ENCODE measurements at places on chromosomes 4 and X.
A peak's percentile ranks its signal among the peaks of the same experiment; 100 is the strongest.

- DNase-seq = peak; percentile 96
Observed at GRCh38 chr4:5956285-5957021, 61.8 kb downstream of the C4orf50 start.

DNA sequence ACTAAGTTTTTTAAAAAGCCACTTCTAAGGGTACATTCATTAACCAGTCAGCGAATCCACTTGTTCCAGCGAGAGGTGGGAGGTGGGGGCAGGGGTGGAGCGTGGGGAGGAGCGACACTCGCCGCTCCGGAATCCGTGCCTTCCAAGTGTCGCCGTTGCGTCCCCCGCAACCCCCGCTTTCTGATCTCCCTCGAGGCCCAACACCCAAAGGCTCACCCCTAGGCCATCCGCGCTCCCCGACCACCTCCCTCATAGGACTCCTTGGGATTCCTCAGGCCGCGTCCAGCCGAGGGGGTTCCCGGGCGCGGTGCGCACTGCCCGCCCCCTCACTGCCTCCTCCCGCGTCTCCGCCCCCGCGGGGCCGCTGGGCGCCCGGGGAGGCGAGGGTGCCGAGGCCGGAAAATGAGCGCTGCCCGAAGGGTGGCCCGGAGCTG, 108.1 kb upstream of the STOX2 start:
- DNase-seq = peak; percentile 44

DNA sequence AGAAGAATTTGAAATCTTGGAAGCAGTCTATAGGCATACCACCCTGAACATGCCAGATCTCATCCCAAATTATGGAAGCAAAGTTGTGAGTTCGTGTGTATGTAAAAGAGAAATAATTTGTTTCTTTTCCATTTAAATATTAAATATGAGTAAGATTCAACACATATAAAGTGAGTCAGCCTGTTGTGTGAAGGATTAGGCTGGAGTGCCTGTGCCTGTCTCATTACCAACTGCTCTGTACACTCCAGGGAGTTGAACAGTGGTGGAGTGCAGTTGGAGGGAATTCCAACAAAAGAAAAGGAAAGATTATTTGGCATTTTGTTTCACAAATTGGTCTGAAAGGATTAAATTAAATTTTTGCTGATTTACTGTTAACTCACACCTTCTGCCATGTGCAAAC, 435.6 kb downstream of the FAT4 start:
- DNase-seq = no peak

DNA sequence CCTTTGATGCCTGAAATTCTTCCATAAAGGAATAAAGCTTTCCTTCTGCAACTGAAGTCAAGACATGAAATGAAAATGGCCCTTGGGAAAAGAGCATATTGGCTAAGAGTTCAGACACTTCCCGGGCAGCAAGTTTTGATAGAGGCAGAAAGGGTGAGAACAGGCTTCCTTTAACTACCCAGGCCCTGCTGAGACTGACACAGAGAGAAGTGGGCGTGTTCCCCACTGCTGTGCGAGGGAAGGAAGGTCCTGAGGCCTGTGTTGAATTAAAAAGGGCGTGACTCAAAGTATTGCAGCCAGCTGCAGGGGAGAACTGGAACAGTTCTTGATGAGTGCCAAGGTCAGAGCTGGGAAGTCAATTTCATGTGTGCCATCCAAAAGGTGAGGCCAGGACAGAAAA, 33.9 kb upstream of the ADGRG2 start:
- DNase-seq = no peak

- DNase-seq = no peak
Observed at GRCh38 chr4:101707596-101707995, 82.9 kb upstream of the BANK1 start.

DNA sequence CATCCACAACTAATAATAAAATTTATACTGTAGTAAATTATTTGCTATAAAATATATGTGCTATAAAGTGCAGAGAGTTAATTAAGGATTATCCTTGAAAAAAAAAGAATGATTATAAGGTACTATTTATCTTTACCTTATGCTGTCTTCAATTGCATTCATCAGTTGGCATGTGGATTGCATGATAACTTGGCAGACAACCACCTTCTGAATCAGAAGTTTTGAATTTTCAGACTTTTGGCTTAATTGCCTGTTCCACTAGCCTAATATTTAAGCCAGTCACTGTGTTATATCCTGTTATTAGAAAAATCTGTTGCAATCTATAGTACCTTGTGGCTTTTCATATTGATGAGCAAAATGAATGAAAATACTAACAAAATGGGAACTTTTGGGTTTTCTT, 1040.3 kb upstream of the PCDH10 start:
- DNase-seq = no peak

DNA sequence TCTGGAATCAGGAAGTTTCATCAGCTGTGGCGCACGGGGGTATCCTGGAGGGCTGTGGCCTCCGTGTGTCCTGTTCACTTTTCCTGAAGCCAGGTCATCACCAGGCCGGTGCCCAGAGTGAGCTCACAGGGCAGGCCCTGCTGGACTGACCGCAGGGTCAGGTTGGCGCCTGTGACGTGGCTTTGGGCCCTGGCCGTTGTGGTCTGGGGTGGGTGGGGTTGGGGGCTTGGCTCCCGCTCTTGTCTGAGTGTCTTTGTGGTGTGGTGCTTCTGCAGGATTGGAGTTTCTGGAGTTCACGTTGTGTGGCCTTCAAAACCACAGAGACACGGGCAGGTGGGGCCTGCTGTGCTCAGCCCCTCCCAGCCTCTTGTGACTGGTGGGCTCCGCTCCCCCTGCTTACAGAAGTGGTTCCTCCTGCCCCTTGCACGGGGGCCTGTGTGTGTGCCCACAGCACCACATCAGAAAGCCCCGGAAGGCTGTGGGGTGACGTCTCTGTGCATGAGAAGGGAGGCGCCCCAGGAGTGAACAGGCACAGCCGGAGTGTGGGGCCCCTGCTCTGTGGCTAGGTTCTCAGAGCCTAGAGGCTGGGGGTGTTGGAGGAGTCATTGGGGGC, 9.5 kb downstream of the RGS12 start:
- DNase-seq = no peak

- DNase-seq = no peak
Observed at GRCh38 chr4:1465173-1466033, 59.2 kb upstream of the NKX1-1 start.

GRCh38 chr4:174365018-174365587, 81.4 kb downstream of the CEP44 start:
- peak; percentile 25 for DNase-seq

GRCh38 chr4:110533940-110534339, 58.0 kb downstream of the ENPEP start:
- no peak for DNase-seq

DNA sequence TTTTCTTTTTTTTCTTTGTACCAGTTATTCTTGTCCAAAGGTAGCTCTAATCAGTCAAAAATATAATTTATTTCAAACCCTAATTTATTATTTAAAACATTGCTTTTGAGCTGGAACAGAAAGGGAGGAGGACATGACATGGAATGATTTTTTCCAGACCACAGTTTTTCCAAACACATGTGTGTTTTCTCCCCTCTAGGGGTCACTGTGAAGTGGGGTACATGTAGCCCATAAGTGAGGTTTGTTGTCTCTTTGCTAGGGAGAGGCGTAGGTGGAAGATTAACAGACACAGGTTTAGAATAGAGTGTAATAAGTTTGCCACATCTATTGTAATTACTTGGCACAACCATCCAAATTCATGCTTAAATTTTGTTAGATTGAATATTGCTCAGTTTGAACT, 83.0 kb downstream of the TNIP2 start:
- no peak for DNase-seq

GRCh38 chr4:118287711-118288451, 64.9 kb downstream of the PRSS12 start:
- no peak for DNase-seq

GRCh38 chr4:122710434-122711308, 21.8 kb upstream of the BBS12 start:
- peak; percentile 86 for DNase-seq

Measured in NCI-H526 (cell line).